ENCODE measurements at places on chromosomes 12 and 14.
A peak's percentile ranks its signal among the peaks of the same experiment; 100 is the strongest.

DNA sequence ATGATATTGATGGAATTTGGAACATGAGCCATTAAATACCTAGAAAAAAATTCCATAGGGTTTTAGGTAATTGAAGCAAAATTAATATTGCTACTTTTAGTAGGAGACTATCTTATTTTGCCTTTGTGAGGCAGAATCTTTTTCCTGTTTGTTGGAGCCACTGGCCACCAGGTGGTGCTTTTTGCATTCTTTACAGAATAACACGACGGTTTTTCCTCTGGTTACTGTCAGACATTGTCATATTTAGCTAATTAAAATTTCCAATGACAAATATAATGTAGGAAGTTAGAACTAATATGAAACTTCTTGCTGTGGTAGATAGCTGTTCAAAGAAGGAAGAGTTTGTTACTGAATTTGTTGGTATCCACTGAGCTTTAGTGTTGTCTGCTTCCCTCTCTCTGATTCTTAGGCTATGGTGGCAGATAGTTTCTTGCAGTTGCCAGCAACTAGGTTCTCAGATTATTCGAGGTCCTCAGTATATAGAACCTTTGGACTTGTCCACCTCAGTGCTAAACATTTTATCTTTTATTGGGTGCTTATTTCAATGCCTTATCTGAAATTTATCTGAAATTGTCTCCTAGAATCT is 25.7 kb downstream of the RAB21 start:
- DNase-seq: peak; percentile 76

DNA sequence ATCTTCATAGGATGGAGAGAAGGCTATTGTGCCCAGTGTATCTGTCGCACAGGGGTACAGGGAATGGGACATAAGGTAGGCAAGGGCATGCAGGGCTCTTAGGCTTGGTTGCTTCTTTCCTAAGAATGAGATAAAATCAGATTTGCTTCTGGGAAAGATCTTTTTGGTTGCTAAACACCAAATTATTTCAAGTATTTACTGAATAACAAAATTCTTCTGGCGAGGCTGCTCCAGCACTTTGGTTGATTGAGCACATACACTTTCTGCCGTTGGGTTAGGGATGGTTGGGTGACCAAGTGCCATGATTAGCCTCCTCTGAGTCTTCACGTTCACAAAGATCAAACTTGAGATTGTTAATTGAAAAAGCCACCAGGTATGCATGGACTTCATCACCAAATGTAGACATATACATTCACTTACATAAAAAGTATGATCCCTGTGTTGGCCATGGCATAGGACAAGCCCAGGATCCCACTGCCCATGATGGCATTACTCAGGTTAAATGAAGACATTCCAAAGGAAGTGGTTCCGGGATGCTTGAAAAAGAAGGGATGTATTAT is 38.2 kb downstream of the SLC38A4 start:
- DNase-seq: no peak

DNA sequence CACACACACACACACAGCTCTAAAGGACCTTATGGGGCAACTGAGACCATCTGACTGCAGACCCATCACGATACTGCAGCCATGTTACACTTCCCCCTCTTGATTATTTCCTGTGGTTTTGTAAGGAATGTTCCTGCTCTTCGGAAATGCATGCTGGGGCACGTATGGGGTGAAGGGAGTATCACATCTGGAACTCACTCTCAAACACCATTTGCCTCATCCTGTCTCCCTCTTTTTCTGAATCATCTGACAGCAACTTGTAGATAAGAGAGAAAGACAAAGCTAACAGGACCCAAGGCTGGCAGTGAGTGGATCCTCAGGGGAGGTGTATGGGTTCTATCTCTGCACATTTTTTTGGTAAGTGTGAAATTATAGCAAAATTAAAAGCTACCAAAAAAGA is 50.3 kb downstream of the RIMBP2 start:
- no peak for DNase-seq

GRCh38 chr12:124557518-124558223 is 9.7 kb downstream of the NCOR2 start:
- DNase-seq: no peak

DNA sequence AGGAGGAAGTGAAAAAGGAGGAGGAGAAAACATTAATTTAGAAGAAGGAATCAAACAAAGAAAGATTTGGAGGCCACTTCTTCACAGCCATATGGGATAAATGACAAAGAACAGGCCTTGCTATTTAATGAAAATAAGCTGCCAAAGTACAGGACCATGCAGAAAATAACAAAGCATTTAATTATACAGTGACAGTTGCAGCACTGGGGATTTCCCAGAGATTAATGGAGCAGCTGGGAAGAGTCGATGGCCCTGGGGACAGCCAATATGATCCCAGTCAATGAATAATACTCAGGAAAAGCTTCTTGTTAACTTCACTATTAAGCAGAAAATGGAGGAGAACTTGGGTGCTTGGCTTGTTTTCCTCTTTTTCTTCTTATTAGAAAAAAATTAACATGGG is 34.6 kb downstream of the RERG start:
- no peak for DNase-seq

GRCh38 chr12:88325816-88326189 is 183.7 kb downstream of the TMTC3 start:
- DNase-seq: no peak

DNA sequence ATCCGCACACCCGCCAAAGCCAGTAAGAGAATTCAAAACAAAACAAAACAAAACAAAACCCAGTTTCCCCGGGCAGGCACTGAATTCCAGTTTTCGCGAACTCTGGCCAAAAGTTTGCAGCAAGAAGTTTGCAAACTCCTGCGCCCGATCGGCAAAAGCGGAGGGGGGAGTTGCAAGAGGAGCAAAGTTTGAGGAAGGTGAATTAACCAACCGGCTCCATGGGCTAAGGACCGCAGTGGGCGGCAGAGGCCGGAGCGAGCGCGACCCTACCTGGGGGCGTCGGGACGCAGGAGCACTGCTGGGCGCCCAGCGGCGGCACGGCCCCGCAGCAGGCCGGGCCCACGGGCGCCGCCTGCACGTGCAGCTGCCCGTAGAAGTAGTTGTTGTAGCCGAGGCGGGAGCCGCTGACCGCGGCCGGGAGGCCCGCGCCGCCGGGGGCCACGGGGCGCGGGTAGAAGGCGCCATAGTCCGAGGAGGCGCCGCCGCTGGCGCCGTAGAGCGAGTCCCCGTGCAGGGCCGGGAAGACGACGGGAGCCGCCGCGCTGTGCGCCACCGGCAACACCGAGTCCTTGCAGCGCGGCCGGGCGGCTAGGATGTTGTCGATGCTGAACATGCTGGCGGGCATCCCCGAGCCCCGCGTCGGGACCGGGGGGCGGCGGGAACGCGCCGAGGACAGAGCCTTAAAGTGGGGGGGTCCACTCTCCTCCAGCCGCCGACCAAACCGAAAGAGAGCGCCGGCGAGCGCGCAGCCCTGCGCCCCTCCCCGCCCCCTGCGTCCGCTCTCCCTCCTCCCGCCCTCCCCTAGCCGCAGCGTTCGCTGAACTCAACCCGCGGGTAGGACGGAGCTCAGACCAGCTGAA is at the start of gene GSC:
TSS of gene GSC (minus strand) at position 723 of the 860 bp plus-strand sequence. CDS start at position 625, 98 bp downstream.
- no peak for DNase-seq

DNA sequence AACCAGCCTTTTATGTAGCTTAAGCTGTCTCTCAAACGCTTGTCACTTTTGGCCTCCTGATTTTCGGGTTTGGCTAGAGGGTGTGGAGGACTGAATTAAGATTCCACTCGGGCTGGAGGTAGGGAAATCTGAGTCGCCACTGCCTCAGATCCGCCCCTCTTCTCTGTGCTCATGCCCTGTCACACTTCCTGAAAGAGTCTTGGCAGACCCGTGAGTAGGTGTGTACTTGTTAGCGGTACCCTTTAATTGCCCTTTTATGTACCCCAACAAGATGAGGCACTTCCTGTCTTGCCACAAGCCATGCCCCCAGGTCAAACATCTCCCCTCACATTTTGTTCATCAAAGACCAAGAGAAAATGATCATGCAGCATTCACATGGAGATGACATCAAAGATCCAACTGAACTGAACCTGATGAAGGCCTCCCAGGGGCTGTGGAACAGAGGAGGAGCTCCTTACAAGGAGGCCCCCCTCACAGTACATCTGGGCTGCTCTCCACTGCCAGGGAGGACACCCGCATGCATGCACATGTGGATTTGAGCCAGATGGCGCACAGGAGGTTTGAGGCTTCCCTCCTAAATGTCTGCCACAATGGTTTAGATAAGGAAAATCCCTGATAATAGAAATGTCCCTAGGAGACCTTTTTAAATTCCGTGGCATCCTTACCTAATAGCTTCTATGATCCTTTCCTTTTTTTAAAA is 86.5 kb upstream of the CDKN3 start:
- DNase-seq: no peak

DNA sequence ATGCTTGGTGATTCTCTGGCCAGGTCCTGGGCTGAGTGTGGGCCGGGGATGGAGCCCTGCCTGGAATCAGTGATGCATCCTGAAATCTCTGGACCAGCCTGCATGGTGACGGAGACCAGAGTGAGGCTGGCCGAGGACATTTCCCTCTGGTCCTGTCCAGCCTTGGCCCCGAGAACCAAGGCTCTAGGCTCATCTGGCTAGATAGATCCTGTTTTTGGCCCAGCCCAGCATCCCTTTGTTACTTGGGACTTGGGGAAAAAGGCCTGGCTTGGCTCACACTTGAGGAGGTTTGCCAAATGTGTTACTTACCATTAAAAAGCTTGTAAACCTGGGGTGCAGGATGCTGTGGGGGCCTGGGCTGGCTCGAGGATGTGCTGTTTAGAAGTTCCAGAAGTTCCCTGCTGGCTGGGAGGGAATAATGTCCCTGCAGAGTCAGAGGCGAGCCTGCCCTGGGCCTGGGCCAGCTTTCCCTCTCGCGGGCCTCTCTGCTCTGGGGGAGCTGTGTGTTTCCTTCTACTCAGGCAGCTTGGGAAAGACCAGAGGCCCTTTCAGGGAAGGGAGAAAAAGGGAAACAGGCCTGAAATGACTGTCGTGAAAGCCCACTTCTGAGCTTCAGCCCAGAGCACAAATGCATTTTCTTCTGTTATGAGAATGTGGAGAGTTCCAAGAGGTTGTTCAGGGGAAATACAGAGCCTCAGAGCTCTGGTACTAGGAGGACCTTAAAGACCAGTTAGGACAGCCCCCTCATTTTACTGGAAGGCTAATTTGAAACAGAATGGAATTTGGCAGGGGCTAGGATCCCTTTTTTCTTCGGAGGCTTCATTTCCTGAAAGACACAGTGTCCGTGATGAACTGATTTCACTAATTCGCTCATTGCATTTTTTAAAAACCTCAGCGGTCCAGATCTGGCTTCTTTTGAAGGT is 47.2 kb upstream of the CTDSP2 start:
- DNase-seq: no peak

DNA sequence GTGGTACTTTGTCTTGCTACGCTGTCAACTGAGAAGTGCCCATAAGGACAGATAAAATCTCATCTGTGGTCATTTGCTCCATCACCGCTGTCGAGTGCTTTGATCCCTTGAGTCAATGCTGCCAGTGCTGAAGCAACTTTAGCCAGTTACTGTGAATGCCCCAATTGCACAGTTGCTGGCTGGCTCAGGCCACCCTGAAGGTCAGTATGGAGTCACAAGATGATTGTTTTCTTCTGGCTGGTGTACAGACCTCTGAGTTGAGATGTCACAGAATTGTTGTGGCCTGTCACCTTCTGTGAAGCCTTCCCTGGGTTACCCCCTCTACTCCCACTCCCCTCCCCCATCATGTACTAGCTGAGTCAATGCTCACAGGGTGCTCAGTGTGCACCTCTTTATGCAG is 92.9 kb downstream of the PELI2 start:
- no peak for DNase-seq

DNA sequence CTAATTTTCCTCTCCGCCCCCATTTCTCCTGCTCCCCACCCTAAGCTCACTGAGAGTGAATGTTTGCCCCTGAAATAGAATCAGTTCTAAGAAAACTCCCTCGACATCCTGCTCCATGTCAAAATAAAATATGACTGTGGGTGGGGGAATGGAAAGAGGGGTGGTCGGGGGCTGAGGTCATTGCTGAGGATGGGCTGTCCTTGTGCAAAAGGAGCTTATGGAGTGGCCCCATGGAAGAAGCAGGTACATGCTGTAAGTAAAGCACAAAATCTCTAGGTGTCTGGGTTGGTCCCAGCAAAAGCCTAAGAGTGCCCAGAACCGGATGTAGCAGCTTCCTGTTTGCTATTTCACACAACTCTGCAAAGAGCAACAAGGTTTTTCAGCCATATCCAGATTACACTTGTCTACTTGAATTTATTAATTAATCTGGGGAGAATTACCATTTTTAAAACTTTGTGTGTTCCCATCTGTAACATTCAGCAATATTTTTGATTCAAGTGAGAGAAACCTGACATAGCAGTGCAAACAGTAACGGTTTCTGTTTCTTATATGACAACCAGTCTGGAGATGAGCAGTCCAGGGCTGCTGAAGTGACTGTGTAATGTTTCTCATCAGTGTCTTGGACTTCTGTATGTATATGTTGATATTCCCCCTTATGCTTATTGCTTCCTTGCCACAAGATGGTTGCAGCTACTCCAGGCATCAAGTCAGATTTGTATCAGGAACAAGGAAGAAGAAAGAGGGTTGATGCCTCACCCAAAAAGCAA is 40.4 kb upstream of the GZMB start:
- no peak for DNase-seq

- peak; percentile 61 for DNase-seq
Measured at GRCh38 chr14:100056964-100057795, 8.0 kb upstream of the EVL start.

DNA sequence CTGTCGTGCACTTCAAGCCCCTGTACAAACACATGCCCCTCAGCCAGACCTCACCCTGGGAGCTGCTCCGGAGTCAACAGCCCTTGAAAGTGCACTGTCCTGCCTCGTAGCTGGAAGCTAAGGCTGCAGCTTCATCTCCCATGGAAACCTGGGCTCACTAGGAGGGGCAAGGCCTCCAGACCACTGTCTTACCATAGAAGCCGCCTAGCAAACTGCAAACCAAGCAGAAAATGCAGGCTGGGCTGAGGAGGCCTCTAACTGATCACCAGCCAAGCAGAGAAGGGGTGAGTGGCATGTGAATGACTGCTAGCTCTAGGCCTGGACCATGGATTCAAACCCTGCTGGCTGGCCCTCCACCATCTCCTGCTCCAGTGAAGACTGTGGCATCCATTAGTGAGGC is 340.2 kb downstream of the CACNA1C start:
- no peak for DNase-seq

DNA sequence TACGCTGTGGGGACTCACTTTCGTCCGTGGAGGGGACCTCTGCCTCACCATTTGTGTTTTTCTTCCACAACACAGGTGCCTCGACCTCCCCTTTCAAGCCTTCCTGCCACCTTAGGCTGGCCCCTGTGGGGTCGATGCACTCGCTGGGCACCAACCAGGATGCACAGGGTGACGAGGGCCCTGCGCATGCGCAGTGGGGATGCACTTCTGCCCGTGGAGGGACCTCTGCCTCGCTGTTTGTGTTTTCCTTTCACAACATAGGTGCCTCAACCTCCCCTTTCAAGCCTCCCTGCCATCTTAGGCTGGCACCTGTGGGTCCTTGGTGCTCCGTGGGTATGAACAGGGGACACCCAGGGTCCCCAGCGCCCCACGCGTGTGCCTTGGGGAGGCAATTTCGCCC is 356.8 kb downstream of the ALG10 start:
- no peak for DNase-seq

DNA sequence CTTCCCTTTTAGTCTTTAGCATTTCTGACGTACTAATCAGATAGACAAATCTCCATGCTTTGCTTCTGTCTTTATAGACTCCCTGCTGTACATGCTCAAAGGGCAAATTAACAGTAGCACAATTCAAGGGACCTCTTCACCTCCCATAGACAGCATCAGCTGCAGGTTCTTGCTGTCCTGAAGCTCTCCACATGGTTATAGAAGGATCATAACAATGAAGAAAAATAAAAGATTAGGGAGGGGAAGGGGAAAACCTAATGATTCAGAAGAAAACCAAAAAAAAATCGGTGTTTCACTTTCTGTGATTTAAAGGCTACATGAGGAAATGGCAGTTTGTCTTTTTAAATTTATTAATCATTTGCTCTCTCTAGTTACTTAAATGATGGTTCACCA is 155.5 kb downstream of the PTCSC3 start:
- no peak for DNase-seq

Data from hematopoietic multipotent progenitor cell treated with erythropoietin and hydrocortisone succinate and interleukin-3 and kit ligand, for 17 days (in vitro differentiated cells).